ENCODE measurements at places on chromosomes 5 and 9.

- no peaks in the 10 kb centered on the region for H3K27me3 ChIP-seq
- no peaks in the 10 kb centered on the region for H3K36me3 ChIP-seq
- H3K27ac ChIP-seq: no peak overlapping the region
- no peak overlapping the region for H3K4me3 ChIP-seq
- DNase-seq: peak; percentile 68
Observed at GRCh38 chr9:127049044-127049443, 73.4 kb downstream of the ANGPTL2 start.

GRCh38 chr5:74424162-74424868, 216.2 kb downstream of the ENC1 start:
- H3K27me3 ChIP-seq: no peaks in the 10 kb centered on the region
- no peak overlapping the region for H3K4me3 ChIP-seq
- H3K27ac ChIP-seq: no peak overlapping the region
- DNase-seq: no peak

DNA sequence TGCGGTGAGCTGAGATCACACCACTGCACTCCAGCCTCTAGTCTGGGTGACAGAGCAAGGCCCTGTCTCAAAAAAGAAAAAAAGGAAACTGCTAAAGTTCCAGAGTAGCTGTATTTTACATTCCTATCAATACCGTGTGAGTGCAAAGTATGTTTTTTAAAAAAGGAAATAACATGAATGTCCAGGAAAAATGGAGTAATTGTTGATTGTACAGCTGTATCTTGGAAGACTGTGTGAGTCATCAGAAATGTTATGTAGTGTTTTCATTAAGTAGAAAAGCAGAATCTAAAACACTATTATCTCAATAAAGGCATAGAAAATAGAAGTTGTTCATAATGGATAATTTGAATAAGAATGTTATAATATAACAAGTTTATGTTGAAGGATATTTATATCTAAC, 53.9 kb downstream of the ZCCHC7 start:
- H3K36me3 ChIP-seq: no peaks in the 10 kb centered on the region
- no peak overlapping the region for H3K4me3 ChIP-seq
- no peaks in the 10 kb centered on the region for H3K4me1 ChIP-seq
- H3K27ac ChIP-seq: no peak overlapping the region
- no peaks in the 10 kb centered on the region for H3K27me3 ChIP-seq
- DNase-seq: no peak

GRCh38 chr9:132546148-132547051, 36.0 kb upstream of the BARHL1 start:
- H3K4me3 ChIP-seq: no peak overlapping the region
- H3K36me3 ChIP-seq: no peaks in the 10 kb centered on the region
- H3K27ac ChIP-seq: no peak overlapping the region
- no peaks in the 10 kb centered on the region for H3K27me3 ChIP-seq

- H3K27ac ChIP-seq: no peak overlapping the region
- no peaks in the 10 kb centered on the region for H3K36me3 ChIP-seq
- no peaks in the 10 kb centered on the region for H3K27me3 ChIP-seq
- DNase-seq: no peak
- H3K4me1 ChIP-seq: no peaks in the 10 kb centered on the region
Observed at GRCh38 chr5:7436521-7436920, 40.6 kb downstream of the ADCY2 start.

Data from heart right ventricle (tissue), 16 donors.